ENCODE measurements at places on chromosomes 3 and 15. TPM values are rescaled to one million over a fixed set of nuclear protein-coding genes. Genes with fewer than 3 reads are reported as not detected.

ZNF445 gene
- total RNA-seq: 31.5 TPM

DNA sequence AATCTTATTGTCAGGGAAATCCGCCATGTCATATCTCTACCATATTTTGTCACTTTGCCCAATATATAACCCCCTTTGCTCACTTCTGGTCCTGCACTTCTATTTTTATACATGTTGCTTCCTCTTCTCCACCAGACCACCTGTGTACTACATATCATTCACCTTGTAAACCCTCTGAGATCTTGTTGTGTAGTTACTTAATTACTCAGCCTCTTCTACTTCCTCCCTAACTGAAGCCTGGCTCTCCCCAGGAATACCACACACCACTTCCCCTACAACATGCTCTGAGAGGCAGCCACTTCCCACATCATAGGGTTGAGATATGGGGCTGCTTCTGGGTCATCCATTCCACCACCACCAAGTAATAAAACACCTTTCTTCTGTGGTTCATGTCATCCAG lies 10.0 kb downstream of the HEXA start:
- no peak overlapping the region for H3K27ac ChIP-seq
- H3K4me1 ChIP-seq: peaks cover 24% of the 10 kb centered on the region
- H3K36me3 ChIP-seq: peaks cover 13% of the 10 kb centered on the region
- no peak for DNase-seq
- H3K27me3 ChIP-seq: peaks cover 2% of the 10 kb centered on the region

GRCh38 chr3:150412561-150413231 lies 4.6 kb downstream of the TSC22D2 start:
- peak overlapping the region; percentile 93 for H3K4me3 ChIP-seq
- peaks cover 4% of the 10 kb centered on the region for H3K36me3 ChIP-seq
- no peak for DNase-seq

DNA sequence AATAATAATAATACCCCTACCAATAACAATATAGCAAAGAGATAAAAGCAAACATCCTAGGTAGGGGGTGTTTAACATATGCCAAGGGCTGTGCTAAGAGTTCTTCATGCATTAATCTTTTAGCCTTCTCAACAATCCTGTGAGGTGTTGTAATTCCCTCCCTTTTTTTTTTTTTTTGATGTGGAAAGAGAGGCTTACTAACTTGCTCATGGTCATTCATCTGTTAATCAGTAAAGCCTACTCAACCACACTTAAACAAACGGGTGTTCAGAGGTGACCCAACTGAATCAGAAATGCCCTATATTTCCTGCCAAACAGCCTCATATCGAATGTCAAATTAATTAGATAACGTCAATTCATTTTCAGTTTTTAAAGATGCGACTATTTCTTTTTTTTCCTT lies 232.1 kb downstream of the CTNNB1 start:
- no peak for DNase-seq
- H3K36me3 ChIP-seq: no peaks in the 10 kb centered on the region
- H3K4me1 ChIP-seq: no peaks in the 10 kb centered on the region
- no peak overlapping the region for H3K27ac ChIP-seq
- H3K27me3 ChIP-seq: peaks cover 1% of the 10 kb centered on the region

FANCD2 gene
- 14.5 TPM for total RNA-seq

ARHGAP31 gene
- total RNA-seq: 114 TPM

- no peaks in the 10 kb centered on the region for H3K36me3 ChIP-seq
- DNase-seq: no peak
- H3K4me3 ChIP-seq: no peak overlapping the region
- H3K27me3 ChIP-seq: peaks cover under 1% of the 10 kb centered on the region
- H3K4me1 ChIP-seq: peaks cover 12% of the 10 kb centered on the region
Measured at GRCh38 chr3:161031134-161031533, 74.0 kb downstream of the B3GALNT1 start.

GXYLT2 gene
- total RNA-seq: 1.8 TPM

DLEC1 gene
- total RNA-seq: 0.62 TPM

GRCh38 chr15:67180514-67181191 lies 73.8 kb downstream of the AAGAB start:
- H3K4me3 ChIP-seq: no peak overlapping the region
- DNase-seq: no peak
- H3K36me3 ChIP-seq: no peaks in the 10 kb centered on the region
- peaks cover 16% of the 10 kb centered on the region for H3K27me3 ChIP-seq
- H3K27ac ChIP-seq: no peak overlapping the region
